Kidney glomerular epithelial cell (primary cell): ENCODE measurements at places on chromosomes 7 and 10.

DNA sequence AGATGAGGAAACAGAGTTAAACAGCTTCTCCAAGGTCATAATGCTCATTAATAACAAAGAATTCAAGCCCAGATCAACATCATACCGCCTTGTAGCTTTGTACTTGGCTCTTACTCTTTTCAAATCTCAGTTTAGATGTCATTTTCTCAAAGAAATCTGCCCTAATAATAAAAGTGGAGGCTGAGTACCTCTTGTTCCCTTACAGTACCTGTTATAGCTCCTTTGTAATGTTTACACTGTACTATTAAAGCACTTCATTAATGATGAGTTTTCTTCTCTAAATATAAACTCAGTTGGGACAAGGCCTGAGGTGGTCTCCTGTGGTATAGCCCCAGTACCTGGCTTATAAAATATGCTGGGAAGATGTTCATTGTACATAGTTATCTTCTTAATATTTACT is 7.8 kb downstream of the SMNDC1 start:
- DNase-seq: no peak

GRCh38 chr7:81111358-81111757 is 192.5 kb upstream of the SEMA3C start:
- peak; percentile 78 for DNase-seq

- DNase-seq: no peak
Observed at GRCh38 chr7:19558527-19558926, 150.3 kb downstream of the POLR1F start.

DNA sequence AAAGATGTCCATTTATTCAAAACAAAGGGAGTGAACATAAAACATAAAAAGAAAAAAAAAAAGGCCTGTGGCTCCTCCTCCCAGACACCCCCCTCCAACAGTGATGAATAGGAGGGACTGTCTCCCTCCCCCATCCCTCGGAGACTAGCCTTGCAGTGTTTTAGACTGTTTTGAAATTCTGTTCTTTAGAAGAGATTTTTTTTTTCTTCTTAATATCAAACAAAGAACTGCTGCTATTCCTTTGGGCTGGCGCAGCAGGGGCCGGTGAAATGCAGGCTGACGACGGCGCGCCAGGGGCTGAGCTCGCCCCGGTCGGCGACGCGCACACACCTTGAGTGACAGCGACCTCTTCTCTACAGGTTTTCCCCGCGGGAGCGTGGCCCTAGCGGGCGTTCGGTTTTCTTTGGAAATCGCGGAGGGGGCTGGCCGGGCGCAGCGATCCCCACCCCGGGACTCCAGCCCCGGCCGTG is at the start of gene LANCL2:
TSS of gene LANCL2 (plus strand) at position 133 of the 470 bp plus-strand sequence. CDS start 689 bp downstream, outside the sequence.
- DNase-seq: no peak

GRCh38 chr10:79137826-79138225 is 69.1 kb downstream of the ZMIZ1 start:
- DNase-seq: no peak

- DNase-seq: no peak
Observed at GRCh38 chr10:13347043-13347499, 1.0 kb downstream of the SEPHS1 start.

DNA sequence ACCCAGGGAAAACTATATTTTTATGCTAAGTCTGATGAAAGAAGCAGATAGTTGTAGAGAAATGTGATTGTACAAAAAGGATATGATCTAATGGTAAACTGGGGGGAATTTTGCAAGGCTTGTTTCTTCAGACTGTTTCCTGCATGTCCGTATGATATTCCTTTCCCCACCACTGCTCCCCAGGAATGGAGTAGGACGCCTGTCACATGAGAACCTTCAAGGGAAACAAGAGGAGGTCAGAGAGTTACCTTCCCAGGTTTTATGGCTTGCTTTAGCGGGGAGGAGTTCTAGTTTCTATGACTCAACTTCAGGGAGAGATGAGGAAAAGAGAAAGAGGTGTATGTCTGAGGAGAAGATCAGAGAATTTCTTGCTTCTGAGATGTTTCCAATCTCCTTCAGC is 16.4 kb upstream of the ITPRID1 start:
- peak; percentile 96 for DNase-seq

DNA sequence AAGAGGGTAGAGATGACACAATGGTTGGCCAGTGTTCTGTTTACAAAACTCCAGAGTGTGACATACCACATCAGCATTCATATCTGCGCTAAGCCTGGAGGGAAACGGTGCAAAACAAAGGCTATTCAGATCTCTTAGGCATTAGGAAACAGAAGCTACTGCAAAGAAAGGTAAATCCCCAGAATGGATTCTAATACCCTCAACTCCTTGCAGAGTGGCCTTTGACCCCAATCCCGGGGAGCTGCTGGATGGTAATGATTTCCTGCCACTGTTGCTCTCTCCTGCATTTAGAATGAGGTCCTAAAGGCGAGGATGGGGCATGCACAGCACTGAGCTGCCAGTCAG is 65.2 kb downstream of the AOAH start:
- peak; percentile 90 for DNase-seq

GRCh38 chr10:52807803-52808202 is 35.2 kb upstream of the MBL2 start:
- no peak for DNase-seq

DNA sequence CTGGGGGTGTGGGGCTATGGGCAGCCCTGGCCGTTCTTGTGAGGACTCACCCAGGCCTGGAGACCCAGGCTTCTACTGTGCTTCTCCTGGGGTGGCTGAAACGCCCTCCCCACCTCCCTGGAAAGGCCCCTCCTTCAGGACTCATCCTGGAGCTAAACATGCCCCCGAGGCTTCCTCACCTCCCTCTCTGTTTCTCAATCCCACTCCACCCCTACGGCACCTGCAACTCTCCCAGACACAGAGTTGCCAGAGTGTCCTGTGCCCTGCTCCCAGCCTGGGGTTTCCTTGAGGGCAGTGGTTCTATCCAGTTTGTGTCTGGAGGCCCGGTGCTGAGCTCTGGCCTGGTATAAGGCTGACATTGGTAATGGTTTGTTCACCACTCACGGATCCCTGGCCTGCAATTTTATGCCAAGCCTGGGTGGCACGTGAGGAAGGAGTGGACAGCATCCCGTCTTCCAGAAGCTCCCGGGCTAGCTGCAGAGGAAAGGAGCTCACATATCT is 68.0 kb downstream of the GRID1 start:
- DNase-seq: no peak

DNA sequence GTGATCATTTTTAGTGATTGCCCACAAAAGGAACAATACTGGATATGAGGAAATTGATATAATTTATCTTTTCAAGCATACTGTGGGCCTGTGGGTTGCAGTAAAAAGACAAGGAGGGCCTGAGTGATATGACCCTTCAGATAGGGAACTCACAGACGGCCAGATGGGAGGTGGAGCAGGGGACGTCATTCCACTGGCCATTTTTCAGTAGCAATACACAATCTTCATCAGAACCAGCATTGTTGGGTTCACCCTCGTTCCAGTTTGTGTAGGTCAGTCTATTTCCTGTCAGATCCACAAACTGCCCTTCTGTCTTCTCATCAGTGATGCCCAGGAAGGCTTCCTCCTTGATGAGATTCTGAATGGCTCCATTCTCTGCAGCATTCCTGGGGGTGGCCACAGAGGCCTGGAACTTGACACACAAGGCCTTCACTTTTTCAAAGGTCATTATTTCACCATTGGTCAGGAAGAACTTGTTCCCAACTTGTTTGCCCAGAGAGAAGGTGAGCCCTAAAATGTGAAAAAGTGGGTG is 4.5 kb downstream of the MBL2 start:
- DNase-seq: no peak

GRCh38 chr7:6730343-6730633 is 23.5 kb upstream of the ZNF12 start:
- DNase-seq: no peak
